ENCODE measurements at places on chromosomes 2 and 18.
A peak's percentile ranks its signal among the peaks of the same experiment; 100 is the strongest.

GRCh38 chr2:10346929-10347561 lies 44.3 kb downstream of the HPCAL1 start:
- DNase-seq, result no peak

- no peak for DNase-seq
These were observed 750 bp upstream of the CCDC150 start for GRCh38 chr2:196638765-196639164.

DNA sequence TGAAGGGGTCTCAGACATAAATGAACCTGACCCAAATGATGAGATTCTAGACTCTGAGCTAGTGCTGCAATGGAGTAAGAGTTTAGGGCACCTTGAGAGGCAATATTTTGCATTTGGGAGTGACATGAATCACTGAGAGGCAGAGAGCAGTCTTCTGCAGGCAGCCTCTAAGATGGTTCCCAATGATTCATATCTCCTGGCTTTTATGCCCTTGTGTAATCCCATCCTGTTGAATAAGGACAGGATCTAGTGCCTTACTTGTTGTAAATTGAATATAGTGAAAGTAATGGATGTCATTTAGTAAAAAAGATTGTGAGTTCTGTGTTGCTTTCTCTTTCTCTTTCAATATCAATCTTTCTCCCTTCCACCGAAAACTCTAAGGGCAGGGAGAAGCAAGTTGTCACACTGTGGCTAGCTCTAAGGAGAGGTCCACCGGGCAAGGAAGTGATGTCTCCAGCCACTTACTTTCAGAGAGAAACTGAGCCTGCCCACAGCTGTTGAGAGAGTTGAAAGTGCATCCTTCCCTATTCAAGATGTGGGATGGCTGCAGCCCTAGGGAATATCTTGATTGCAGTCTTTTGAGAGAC lies 144.7 kb downstream of the TRIB2 start:
- no peak for DNase-seq

DNA sequence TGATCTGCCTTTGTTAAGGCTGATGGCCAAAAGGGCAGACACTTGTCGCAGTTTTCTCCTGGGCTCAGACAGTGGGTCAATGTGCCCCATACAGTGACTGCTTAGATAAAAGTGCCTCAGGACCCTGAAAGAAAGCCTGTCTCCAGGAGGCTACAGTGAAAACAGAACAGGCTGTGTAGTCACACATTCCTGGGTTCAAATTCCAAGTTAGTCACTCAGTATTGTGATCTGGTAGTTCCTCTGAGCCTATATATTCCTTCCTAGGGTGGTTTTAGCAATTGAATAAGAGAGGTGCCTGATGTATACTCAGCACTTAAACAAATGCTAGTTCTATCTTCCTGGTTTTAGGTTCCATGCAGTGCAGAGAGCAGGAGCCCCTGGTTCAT lies 54.4 kb downstream of the RPL37A start:
- no peak for DNase-seq

GRCh38 chr18:79389689-79390088 lies 6.0 kb upstream of the NFATC1 start:
- DNase-seq, result no peak

- DNase-seq, result no peak
These were observed 443.5 kb upstream of the SLC14A2 start for GRCh38 chr18:45171679-45172191.

DNA sequence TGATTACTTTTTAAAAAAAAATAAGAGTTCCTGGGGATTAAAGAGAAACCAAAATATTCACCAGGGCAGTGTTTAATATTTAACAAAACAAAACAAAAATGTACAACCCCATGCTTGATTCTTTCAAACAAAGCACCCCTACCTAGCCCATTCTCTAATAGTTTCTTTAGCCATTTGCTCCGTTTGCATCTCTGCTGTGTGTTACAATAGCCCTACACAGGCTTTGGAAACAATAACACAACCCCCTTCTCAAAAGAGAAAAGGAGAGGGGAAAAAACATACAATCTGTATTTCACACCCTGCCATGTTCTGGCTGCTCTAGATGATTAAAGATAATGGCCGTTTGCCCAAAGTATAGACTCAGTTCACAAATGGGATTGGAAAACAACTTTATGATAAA lies 302.9 kb downstream of the CPS1 start:
- no peak for DNase-seq

DNA sequence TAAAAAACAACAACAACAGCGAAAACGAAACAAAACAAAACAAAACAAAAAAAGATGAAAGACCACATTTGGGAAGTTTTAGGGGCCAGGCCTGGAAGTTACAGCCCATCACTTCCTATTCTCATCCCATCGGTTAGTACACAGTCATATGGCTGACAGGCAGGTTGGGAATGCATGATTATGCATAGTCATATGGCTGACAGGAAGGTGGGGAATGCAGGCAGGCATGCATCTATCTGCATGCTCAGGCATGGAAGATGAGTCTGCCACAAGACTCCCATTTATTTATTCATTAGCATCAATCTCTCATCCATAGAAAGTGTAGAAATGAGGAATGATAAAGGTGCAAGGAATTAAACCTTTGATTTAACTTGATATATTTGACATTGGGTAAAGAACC lies 325.3 kb upstream of the MEX3C start:
- no peak for DNase-seq

DNA sequence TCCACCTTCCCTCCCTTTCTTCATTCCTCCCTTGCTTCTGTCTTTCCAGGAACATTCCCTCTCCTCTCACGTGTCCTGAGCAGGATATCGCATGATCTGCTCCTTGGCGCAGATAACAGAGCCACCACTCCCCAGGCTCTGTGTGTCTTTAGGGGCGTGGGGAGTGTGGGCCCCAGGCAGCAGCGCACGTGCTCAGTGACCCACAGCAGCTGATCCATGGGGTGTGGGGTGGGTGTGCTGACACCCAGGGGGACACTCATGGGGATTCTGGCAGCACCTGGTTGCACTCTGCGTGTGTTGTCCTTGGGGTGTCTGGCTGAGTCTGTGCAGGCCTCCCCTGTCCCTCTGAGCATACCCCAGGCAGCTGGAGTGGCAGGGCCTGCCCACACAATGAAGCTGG lies 9.9 kb upstream of the FOSL2 start:
- DNase-seq, result no peak

GRCh38 chr2:128493880-128494279 lies 175.2 kb upstream of the HS6ST1 start:
- DNase-seq, result no peak

- DNase-seq, result no peak
These were observed 18.7 kb downstream of the EML4 start for GRCh38 chr2:42187886-42188285.

DNA sequence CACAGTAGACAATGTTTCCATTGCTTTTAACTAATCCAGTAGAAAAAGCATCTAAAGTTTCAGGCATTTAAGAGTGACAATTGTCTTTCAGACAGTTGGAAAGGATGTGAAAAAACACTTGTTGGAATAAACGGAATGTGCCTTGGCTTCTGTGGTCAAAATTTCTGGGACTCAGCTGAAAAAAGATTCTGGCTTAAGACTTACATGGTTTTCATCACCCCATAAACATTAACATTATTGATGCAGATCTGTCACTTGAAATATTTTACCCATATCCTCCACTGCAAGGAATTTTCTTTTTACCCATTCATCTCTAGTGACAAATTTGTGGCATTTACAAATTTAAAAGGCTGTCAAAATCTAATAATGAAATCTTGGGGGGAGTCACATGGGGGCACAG lies 166.0 kb downstream of the SRBD1 start:
- DNase-seq, result no peak

DNA sequence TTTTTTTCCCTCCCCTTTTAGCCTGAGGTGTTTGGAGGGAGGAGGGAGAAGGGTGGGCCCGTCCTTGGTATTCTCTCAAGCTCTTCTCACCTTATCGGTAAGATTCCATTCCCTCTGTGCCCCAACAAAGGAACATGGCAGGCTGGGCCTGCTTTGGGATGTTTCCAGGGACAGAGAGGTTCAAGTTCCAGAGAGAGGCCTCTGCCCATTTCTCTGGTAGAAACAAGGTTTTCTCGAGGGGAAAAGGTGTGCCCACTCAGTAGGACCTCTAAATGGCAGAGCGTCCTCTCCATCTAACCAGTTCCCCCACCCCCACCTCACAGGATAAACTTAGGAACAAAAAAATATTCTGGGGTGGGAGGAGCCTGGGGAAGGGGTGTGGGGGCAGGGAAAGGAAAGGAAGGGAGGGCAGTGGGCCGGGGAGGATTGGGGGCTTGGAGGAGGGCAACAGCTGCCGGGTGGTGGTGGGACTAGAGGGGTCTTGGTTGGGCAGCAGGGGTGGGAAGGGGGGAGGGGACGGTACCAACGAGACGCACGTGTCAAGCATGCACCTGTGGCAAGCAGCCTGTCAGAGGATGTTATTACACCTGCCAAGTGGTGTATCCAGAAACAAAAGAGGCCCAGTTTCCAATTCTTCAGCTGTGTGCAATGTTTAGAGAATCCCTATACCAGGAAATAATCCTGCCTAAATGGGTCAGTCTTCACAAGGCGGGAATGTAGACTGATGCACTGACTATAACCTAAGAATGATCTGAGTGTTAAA lies 2.1 kb downstream of the PCBP1 start:
- peak; percentile 23 for DNase-seq

- no peak for DNase-seq
These were observed 34.9 kb downstream of the RAB10 start for GRCh38 chr2:26068602-26069298.

GRCh38 chr18:58762781-58763171 lies 91.5 kb downstream of the MALT1 start:
- DNase-seq, result peak; percentile 1

- no peak for DNase-seq
These were observed 29.8 kb upstream of the ZNF385B start for GRCh38 chr2:179891237-179891636.

- DNase-seq, result no peak
These were observed 31.9 kb upstream of the MSTN start for GRCh38 chr2:190094316-190094871.

GRCh38 chr2:169080250-169081069 lies 11.1 kb downstream of the DHRS9 start:
- DNase-seq, result no peak

DNA sequence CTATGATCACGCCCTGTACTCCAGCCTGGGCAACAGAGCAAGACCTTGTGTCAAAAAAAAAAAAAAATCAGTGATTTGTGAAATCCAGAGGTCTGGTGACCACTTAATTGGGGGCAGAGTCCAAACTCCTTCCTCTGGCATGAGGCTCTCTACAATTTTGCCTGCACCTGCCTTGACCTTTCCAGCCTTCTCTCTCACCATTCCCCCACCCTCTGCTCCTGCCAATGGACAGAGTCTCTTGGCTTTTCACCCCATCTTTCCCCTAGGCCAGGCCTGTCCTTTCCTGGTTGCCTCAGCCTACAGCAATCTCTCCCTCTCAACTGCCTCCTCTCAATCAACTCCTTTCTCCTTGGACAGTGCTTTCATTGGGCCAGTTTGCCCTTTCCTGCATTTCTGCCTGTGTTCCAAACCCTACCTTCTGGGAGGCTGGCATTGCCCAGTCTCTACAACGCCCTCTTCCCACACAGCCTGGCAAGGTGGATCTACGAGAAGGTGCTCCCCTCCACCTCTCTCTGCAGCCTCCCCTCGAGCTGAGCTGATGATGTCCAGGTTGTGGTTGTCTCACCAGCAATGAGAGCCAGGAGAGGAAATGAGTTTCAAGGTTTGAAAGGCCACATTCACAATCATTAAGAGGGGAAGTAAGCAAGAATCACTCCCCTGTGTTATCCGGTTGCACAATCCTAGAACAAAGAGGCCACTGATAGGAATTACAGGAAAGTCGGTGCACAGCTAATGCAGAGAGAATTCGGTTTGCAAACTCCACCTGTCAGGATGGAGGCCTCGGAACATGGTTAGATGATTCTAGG lies 39.5 kb upstream of the NPAS2 start:
- no peak for DNase-seq

DNA sequence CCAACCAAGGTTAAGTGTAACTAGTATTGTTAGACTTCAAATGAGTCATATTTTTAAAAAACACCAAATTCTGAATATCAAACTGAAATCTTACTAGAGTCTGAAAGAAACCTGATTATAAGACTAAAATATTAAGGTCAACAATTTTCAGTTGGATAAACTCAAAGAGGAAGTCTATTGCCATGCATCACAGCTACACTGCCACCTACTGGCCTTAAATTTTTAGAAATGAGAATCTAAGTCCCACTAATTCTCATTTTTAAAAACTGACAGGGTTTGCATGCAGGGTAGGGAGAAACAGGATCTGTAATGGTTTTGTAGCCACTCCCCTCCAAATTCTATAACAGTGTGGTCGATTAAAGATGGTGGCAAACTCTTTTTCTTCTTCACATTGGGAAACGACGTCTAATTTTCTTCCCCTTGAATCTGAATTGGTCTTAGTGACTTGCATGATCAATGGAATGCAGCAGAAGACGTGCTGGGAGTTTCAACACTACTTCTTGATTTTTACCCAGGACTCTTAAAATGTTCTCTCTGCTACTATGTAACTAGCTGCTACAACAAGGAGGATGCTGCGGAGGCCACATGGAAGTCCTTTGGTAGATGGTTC lies 176.1 kb upstream of the SESTD1 start:
- DNase-seq, result no peak

DNA sequence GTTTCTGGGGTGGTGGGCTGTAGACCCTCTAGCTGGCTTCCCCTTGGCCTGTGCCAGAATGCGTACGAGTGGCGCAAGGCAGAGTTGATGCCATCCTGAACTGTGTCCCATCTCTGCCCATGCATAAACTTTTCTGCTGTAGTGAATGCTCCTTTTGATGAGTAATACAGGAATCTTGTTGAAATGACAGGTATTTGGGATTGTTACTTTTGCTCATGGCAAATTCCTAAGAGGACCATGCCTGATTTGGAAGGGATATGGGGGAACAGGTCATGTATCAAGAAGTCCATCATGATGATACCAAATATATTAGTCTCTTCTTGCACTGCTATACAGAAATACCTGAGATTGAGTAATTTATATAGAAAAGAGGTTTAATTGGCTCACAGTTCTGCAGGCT lies 648.0 kb downstream of the SLC4A3 start:
- DNase-seq, result no peak

DNA sequence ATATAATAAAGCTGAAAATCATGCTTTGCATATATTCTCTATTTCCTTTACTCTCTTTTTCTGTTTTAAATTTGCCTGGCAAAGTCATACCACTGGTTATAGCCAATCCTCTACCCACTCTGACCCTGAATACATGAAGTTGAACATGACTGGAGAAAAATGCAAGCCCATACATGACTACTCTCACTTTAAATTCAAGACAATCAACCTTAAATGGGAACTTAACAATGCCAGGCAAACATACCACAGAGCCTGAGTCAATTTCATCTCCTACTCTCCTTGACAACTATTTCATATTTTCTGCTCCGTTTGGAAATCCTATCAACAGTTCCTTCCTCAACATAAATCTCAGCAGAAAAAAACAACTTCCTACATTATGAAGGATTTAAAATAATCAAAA lies 22.6 kb downstream of the RAD51AP2 start:
- no peak for DNase-seq

GRCh38 chr18:13317801-13318200 lies 99.2 kb downstream of the LDLRAD4 start:
- DNase-seq, result no peak

- DNase-seq, result no peak
These were observed 55.3 kb downstream of the OSBPL1A start for GRCh38 chr18:24342347-24342746.
